ENCODE measurements at places on chromosomes 16 and 17.

DNA sequence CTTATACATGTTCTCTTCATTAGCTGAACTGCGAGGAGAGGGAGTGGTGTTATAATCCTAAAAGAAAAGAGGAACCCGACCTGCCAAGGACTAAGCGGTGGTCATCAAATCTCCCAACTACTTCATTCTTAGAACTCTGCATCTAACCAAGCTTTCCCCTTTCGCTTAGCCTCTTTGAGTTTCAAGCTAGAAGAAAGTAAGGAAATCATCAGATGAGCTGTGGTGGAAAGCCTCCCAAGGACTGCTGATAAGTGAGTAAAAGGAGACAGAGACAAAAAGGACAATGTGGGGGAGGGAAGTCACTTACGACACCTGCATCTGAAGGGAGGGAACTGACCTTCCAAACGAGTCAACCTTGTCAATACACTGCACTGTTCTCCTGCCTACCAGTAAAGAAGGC, 121.3 kb downstream of the TRIM37 start:
- no peak for DNase-seq

DNA sequence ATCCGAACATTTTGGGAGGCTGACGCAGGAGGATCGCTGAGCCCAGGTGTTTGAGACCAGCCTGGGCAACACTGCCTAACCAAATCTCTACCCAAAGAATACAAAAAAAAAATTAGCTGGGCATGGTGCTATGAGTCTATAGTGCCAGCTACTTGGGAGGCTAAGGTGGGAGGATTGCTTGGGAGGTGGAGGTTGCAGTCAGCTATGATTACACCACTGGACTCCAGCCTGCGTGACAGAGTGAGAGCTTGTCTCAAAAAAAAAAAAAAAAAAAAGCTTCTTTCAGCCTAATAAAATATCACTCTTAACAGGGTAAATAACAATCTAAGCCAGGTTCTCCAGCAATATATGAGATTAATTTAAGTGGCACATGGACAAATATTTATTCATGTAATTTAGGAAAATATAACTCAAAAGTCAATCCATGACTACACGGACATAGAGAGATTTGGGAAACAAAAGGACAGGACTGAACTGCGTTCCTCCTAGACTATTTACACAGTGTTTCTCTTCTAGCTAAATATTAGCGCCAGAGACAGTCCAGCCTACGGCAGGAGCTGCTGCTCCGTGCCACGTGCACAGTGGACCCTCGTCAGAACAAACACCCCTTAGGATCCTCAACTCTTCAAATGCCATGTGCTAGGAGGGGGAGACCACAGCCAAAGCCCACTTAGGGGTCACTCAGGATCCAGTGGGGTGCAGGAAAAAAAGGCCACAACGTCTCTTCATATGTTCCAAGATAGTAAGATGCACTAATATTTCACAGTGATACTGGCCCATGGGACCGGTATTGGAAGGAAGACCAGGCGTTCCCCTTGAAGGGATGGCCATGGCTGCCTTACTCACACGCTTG, 8.7 kb downstream of the USP36 start:
- no peak for DNase-seq

- DNase-seq: no peak
Measured at GRCh38 chr16:85350973-85351372, 238.7 kb upstream of the CIBAR2 start.

DNA sequence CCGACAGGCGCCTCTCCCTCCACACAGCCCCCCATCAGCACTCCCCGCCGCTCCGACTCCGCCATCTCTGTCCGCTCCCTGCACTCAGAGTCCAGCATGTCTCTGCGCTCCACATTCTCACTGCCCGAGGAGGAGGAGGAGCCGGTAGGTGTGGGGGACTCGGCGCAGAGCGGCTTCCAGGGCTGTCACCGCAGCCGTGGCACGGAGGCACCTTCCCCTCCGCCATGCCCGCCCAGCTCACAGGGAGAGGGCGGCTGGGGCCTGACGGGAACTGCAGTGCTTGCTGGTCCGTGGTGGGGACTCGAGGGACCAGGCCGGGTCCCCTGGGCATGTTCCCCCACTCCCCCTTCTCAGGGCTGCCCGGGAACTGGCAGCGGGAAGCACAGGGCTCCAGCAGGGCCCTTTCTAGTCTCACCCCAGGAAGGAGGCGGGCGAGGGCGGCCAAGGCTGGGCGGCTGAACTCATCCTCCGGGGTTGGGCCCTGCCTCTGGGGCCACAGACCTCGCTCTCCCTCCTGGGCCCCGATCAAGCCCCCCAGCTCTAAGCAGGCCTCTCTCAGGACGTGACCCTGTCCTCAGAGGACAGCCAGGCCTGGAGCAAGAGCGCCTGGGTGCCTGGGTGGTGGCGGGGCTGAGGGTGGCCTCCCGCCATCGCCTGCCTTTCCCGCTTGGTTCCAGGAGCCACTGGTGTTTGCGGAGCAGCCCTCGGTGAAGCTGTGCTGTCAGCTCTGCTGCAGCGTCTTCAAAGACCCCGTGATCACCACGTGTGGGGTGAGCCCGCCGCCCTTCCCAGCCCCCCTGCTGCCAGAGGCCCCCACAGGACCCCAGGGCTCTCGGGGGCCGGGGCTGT, 15.2 kb downstream of the TRAF7 start:
- DNase-seq: no peak

DNA sequence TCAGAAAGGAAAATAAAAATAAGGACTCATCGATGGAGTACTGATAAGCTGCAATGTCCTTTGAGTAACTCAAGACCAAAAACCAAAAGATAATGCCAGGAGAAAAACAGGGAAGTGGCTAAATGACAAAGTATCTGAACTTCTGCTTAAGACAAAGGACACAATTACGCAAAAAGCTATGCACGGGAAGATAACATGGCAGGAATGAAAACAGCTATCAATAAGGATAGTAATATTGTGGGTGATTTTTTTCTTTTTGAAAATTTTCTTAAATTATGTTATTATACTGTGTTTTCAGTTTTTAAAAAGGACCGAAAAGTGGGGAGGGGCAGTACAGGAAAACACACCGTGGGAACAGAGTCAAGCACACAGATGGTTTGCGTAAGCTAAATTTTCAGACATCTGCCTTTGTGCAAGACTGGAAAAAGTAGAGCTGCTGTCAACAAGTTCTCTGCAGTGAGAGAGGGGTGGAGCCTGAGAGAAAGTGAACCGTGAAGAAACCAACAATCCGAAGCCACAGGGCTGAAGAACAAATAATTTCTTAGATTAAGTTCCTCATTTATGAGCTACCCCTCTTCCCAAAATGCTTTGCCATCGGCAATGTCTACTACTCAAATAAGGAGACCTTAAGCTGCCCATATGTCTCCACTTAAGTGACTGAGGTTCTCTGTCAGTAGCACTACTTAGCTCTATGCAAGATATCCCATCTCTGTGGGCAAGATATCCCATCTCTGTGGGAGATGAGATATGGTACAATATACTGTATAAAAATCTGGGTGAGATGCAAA, 99.9 kb upstream of the CORO6 start:
- DNase-seq: peak; percentile 62

DNA sequence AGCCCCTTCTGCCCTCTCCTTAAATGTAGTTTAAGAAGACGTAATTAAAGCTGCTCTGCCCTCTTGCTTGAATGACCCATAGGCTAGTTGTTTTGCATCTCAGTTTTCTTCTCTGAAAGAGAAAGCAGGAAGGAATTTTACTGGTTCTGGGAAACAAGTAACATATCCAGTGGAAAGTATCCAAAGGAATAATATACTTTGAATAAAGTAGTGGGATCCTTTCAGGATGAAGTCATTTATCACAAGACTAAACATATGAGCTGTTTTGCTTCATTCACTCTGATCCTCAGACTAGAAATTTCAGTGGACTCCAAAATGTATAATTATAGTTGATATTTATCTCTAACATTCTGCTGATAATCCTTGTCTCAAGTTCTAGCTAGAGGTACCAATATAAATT, 1297.6 kb upstream of the GOT2 start:
- no peak for DNase-seq

DNA sequence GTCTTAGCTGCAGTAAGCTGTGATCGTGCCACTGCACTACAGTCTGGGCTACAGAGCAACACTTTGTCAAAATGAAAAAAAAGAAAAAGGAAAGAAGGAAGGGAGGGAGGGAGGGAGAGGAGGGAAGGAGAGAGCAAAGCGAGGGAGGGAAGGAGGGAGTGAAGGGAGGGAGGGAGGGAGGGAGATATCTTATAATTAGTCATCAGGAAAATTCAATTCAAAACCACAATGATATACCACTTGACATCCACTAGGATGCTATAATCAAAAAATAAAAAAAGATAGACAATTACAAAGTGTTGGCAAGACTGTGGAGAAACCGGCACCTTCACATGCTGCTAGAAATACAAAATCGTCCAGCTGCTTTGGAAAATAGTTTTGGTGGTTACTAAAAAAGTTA, 93.8 kb downstream of the CDC27 start:
- DNase-seq: no peak

DNA sequence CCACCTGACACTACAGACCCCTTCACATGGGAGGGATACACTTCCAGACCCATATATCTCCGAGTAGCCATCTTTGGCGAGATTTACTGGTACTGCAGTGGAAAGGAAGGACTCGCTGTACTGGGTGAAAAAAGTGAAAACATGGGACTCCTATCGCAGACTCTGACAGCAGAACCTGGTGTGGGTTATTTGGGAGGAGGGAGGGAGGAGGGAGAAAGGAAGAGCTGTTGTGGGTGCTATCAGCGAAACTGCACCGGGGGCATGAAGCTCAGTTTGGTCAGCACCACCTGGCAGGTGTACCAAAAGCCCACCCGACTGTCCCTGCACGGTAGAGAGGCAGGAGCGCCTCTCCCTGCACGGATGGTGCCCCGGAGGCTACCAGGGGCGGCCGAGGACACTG, 5.0 kb downstream of the HBQ1 start:
- no peak for DNase-seq

GRCh38 chr17:64309710-64310109, 46.6 kb upstream of the TEX2 start:
- DNase-seq: no peak

GRCh38 chr16:48054881-48055601, 100.8 kb downstream of the ABCC12 start:
- DNase-seq: no peak

DNA sequence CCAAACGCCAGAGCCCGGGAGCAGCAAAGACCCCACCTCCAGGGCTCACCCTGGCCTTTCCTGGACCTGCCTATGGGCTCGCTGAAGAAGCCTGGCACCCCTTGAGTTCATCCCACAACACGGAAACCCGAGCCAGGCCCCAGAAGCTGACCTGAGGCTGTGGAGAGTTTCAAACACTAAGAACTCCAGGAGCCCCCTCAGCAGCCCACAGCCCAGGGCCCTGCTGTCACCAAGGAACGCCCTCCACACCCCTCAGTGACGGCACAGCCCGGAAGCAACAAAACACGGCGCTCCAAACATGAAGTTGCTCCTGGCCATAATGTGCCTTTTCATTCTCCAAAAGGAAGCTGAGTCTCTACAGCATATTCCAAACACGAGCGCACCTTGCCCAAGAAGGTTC, 9.2 kb downstream of the SLC38A10 start:
- DNase-seq: no peak

- no peak for DNase-seq
Measured at GRCh38 chr17:18252160-18252559, 6.4 kb downstream of the FLII start.

- DNase-seq: no peak
Measured at GRCh38 chr16:1545044-1546040, 11.9 kb downstream of the TMEM204 start.

- DNase-seq: no peak
Measured at GRCh38 chr17:65446043-65446442, 115.4 kb downstream of the AXIN2 start.

GRCh38 chr16:56866955-56867830, 2.2 kb downstream of the SLC12A3 start:
- no peak for DNase-seq

DNA sequence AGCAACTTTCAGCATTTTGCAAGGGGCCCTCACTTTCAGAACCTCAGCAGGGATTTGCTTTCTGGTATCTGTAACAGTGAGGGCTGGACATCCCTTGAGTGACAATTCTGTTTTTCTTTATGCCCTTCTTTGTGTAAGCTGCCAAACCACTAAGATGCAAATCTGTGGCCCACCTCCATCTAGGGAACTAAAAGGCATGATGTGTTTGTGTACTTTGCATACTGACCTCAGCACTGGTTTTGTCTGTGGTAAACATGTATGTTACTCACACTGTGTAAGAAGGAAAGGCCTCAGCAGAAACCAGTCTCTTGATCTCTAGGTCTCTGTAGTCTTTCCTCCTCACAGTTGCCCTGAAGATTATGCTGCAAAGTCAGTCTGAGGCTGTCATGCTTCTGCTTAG, 396.6 kb upstream of the DYNLRB2 start:
- DNase-seq: no peak

- DNase-seq: no peak
Measured at GRCh38 chr16:63890081-63890480, 1231.8 kb downstream of the CDH11 start.

- DNase-seq: no peak
Measured at GRCh38 chr16:65889533-65889966, 476.9 kb upstream of the CDH5 start.

DNA sequence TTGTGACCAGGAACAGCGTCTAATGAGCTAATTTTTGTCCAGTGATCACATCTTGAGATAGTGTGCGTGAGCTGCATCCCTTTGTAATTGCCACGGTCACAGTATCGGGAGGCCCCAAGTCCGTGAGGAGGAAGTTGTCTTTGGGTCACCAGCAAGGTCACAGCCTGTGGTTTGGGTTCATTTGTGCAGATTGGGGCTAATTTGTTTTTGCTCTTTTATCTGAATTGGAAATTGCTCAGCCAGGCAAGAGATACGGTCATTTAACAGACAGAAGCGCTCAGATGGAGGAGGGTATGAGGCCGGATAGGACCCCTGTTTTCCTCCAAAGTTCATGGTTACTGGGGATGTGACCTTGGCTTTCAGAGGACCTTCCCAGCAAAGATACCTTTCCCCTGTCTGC, 174.1 kb downstream of the SNX29 start:
- DNase-seq: no peak

GRCh38 chr17:35780950-35781349, 14.5 kb downstream of the MMP28 start:
- DNase-seq: no peak

DNA sequence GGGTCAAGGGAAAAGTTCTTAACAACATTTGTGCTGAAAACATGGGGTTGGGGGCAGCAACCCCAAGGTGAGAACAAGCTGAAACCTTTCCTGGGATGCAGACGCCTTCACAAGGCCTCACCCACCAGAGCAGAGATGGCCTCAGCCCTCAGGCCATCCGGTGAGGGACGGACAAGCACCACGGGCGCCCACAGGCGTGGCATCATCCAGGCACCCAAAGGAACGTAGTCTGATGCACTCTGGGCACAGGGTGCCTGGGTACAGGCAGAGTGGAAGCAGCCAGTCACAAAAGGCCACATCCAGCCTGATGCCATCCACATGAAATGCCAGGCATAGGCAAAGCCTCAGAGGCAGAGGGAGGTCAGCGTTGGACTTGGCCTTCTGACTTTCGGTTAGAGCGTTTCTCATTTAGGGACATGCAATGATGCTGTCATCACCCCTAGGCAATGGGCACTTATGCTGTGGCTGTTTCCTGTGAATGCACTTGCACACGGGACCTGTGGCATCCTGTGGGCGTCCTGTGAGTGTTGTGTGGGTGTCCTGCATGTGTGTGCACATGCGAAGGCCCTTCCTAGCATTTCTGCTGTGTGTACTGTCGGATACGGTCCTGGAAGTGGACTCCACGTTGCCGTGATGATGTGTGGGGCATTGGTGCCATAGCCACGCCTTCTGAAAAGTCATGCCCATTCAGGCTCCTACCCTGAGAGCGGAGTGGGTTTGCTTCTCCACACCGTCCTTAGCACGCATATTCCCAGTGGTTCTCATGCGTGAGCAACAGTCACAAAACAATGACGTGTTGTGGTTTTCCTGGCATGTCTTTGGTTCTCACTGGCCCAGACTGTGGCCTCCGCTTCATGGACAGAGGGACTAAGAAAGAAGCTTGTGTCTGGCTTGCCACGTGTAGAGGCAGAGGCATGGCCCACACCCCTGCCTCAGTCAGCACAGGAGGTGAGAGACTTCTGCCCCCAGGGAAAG, 52.7 kb upstream of the ZNF469 start:
- DNase-seq: no peak

Data from left renal cortex interstitium (tissue), 4 donors.